Stimulated activated CD8-positive, alpha-beta memory T cell treated with anti-CD3 and anti-CD28 coated beads, Interleukin-15, amount 100 ng/mL, for 24 hours (primary cell): ENCODE measurements at places on chromosomes 5 and 9.

- DNase-seq = no peak
Measured at GRCh38 chr5:10579536-10580521, 16.0 kb downstream of the ANKRD33B start.

DNA sequence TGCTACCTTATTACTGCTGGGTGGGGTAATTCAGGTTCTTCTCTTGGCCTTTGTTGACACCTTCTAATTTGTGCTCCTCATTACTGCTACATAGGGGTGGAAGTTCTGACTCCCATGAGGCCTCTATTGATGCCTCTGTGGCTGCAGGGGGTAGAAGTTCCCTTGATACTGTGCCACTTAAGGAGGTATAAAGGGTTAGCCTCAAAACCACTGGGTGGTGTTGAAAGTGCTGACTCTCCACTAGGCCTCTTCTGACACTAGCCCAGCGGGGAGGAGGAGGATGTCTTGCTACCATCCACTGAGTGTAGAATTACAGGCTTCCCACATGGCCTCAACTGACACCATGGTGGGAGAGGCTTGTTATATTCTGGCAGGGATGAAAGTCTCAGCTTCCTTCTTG is 36.7 kb upstream of the CCDC112 start:
- no peak for DNase-seq

DNA sequence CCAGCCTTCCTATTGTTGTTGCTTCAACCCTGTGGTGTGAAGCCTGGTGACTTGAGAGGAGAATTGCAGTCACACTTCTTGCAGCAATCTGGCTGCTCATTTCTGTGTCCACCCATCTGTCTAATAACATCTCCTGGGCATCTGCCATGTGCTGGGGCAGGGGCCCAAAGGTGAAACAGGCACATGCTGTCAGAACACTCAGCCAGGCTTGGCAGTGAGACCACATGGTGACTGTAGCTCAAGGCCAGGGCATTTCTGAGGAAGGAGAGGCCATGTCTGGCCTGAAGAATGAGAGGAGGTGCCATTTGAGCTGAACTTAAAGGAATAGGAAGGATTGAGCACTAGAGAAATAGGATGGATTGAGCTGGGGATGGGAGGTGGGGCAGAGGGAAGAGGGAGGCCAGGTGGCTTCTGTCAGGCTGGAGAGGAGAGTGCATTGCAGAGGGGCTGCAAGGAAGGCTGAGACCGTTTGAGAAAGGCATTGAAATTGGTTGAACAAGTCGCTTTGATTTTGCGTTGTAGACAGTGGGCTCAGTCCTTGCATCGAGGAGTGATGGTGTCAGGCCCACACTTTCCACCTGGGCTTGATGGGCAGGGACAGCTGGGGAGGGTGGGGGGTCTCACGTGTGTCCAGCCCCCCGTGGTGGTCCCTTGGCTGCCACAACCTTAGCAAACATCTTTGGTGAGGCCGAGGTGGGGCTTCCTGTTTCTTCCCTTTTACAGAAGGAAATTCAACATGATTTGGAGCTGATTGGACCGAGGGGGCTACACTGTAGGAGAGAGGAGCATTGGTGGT is 222.4 kb downstream of the CACNA1B start:
- no peak for DNase-seq

DNA sequence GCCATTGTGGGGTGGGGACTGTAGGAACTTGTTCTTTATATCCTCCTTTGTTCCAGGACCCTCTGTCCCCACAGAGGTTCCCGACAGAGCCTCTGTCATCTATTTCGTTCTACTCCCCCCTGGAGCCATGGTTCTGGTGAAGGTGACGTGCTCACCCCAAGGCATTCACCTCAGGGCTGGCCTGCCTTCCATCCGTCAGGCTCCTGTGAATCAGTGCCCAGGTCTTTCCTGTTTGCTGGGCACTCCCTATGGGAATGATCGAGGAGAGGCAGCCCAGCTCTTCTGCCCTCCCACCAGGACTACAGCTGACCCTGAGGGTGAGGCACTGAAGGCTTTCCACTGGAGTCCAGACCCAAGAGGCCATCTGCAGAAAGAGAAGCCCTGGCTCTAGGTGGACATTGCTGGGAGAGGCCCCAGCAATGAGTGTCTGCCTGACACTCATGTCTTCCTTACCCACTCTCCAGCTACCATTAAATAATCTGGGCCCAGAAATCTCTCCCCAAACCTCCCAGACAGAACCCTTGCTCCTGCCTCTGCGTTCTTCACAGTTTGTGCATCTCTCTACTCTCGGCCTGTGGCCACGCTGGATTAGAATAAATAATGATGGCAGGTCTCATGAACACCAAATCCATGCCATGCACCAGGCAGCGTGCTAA is 214.2 kb downstream of the FSTL4 start:
- DNase-seq = no peak

GRCh38 chr9:95025213-95026147 is 292.0 kb downstream of the FANCC start:
- no peak for DNase-seq
